ENCODE measurements at places on chromosomes 12 and 14.
A peak's percentile ranks its signal among the peaks of the same experiment; 100 is the strongest.

GRCh38 chr14:59236195-59236594 is 47.7 kb downstream of the DAAM1 start:
- no peak for DNase-seq

- DNase-seq = no peak
Observed at GRCh38 chr14:77007183-77007974, 21.1 kb downstream of the IRF2BPL start.

GRCh38 chr12:56411781-56412639 is 37.2 kb downstream of the TIMELESS start:
- peak; percentile 44 for DNase-seq

- no peak for DNase-seq
Observed at GRCh38 chr14:48546996-48547395, 871.6 kb upstream of the MDGA2 start.

GRCh38 chr14:94356379-94357056 is 31.9 kb downstream of the SERPINA1 start:
- DNase-seq = no peak

DNA sequence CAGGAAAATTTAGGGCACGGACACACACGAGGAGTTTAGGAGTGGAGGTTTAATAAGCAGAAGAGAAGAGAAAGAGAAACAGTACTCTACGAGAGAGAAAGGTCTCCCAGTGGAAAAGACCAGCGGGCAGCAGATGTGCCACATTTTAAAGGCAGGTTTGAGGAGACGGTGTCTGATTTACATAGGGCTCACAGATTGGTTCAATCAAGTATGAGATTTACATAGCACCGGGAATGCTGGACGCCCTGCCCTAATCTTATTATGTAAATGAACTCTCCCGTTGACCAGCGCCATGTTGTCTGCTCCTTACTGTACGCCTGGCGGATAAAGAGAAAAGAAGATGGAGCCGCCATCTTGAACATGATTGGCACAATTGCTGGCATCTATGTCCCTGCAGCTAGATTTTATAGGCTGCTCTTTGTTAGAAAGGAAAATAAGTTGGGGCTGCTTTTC is 17.9 kb downstream of the NFKBIA start:
- DNase-seq = no peak

GRCh38 chr12:94534278-94534677 is 74.6 kb upstream of the CEP83 start:
- no peak for DNase-seq
